ENCODE measurements at places on chromosomes 11 and 22.

DNA sequence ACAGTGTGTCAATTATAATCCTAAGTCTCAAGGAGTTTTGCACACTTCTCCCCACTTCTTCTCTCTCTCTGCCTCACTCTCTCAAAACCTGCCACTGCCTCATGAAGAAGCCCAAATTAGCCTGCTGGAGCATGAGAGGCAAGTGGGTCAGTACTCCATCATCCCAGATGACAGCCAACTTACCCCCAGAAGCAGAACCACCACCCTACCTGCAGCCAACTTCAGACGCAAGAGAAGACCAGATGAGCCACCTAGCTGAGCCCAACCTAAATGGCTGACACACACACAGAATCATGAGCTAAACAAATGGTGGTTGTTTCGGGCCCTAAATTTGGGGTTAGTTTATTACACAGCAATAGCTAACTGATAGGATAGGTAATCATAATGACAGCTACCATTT, 61.2 kb downstream of the CD82 start:
- no peak for DNase-seq

GRCh38 chr11:23688835-23689234, 808.0 kb upstream of the LUZP2 start:
- peak; percentile 13 for DNase-seq

GRCh38 chr22:24191381-24191841, 10.1 kb downstream of the SUSD2 start:
- DNase-seq: no peak

- DNase-seq: peak; percentile 46
Observed at GRCh38 chr11:35507688-35508087, 17.7 kb downstream of the PAMR1 start.

- DNase-seq: no peak
Observed at GRCh38 chr11:1589996-1590395, 4.9 kb upstream of the KRTAP5-1 start.

DNA sequence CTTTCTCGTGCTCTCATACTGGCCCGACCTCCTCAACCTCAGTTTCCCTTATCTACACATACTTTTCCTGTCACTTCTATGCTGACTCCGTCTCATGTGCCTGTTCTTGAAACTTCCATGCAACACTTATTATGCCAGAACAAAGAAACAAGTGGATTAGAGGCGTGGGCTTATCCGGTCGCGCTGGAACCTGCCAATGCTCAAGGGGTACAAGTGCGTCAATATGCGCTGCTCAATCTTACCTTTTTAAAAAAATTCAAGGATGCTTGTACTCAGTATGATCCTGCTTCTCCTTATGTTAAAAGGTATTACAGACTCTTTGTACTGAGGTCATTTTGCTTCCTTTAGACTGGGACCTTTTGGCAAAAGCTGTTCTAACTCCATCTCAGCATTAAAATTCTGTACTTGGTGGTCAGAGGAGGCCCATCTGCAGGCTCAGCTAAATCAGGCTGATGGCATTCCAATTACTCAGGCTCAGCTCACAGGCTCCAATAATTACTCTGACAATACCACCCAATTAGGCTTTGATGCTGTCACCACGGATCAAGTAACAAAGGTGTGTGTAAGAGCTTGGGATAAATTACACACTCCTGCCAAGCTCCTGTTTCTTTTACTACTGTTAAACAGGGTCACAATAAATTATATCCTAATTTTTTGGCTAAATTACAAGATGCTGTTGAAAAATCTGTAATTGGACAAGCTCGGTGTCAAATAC, 26.3 kb upstream of the ALDH3B2 start:
- DNase-seq: no peak

GRCh38 chr11:123233280-123233974, 38.4 kb upstream of the CLMP start:
- no peak for DNase-seq

- no peak for DNase-seq
Observed at GRCh38 chr11:3840004-3840869, 522 bp downstream of the RHOG start.

DNA sequence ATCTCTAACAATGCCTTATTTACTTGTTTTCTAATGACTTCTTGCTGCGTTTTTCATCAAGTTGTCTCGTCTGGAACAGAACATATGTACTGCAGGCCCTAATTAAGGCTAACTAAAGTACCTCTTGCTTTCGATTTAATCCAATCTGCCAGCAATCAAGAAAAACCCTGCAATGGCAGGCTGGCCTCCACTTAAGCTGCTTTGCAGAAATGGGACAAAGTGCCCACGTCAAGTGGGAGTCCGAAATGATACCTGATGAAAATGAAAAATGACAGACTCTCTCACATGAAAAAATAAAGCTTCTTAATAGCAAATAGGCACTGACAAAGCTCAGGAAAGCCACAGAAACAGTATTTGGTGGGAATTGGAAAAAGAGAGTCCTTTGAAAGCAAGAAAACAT, 1454.7 kb downstream of the FAM181B start:
- DNase-seq: no peak

- DNase-seq: peak; percentile 73
Observed at GRCh38 chr11:132528181-132528580, 1004.1 kb downstream of the OPCML start.

DNA sequence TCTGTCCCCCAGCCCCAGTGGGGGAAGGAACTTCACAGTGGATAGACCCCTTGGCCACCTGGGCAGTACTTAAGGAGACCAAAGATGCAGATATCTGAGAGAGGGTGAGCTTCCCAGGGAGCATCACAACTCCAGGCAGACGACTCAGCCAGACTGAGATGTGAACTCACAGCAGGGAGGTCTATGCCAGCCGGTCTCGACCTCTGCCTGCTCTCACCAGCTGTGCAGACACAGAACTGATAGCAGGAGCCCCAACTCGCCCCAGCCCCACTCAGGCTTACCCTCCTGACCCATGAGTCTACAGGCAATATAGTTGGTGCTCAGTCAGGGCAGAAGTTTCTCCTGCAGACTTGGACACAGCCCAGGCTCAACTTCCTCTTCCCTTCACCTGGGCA, 29.7 kb upstream of the ACCSL start:
- DNase-seq: peak; percentile 36

DNA sequence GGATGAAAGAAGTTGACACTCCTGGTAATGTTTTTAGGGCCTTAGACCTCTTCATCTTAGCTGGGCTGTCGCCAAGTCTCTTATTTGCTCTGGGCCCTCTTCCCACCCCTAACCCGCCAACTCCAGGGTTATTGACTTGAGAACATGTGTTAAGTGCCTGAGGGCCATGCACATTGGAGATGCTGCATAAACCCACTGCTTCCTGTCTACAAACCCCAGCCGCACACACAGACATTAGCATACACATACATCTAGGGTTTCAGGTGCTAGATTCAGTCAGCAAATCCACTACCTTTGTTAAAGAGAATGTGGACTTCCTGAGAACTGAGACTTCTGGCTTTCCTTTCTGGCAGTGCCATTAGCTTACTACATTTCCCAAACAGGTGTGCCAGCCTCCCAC, 817 bp downstream of the PANX3 start:
- DNase-seq: no peak

- DNase-seq: no peak
Observed at GRCh38 chr11:113203141-113203753, 111.1 kb upstream of the TTC12 start.
